ENCODE measurements at places on chromosomes 13 and 19.
A peak's percentile ranks its signal among the peaks of the same experiment; 100 is the strongest.

DNA sequence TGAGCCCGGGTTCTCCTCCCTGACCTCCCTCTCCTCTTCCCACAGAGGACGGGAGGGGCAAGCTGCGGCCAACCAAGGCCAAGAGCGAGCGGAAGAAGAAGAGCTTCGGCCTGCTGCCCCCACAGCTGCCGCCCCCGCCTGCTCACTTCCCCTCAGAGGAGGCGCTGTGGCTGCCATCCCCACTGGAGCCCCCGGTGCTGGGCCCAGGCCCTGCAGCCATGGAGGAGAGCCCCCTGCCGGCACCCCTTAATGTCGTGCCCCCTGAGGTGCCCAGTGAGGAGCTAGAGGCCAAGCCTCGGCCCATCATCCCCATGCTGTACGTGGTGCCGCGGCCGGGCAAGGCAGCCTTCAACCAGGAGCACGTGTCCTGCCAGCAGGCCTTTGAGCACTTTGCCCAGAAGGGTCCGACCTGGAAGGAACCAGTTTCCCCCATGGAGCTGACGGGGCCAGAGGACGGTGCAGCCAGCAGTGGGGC, 162.2 kb downstream of the KDM4B start:
- peak overlapping the region; percentile 68 for H3K4me3 ChIP-seq
- H3K27ac ChIP-seq, result peak overlapping the region; percentile 100
- peaks cover 98% of the 10 kb centered on the region for H3K4me1 ChIP-seq
- DNase-seq, result peak; percentile 93
- H3K27me3 ChIP-seq, result no peaks in the 10 kb centered on the region

DNA sequence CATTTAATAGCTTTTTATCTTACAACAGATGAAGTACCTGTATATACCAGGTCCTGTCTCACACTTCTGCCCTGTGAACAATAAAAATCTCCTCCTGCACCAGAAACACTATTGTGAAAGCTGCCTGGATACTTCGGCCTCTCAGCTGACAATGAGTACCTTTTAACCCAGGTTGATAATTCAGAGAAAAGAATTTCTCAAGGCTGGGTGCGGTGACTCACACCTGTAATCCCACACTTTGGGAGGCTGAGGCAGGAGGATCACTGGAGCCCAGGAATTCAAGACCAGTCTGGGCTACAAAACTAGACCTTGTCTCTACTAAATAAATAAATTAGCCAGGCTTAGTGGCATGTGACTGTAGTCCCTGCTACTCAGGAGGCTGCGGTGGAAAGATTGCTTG, 65.3 kb upstream of the TM9SF2 start:
- no peaks in the 10 kb centered on the region for H3K27me3 ChIP-seq
- no peak for DNase-seq
- no peaks in the 10 kb centered on the region for H3K36me3 ChIP-seq

- no peak overlapping the region for H3K27ac ChIP-seq
- no peak for DNase-seq
These were observed 645 bp downstream of the PALM start for GRCh38 chr19:709196-709964.

- H3K4me3 ChIP-seq, result no peak overlapping the region
- H3K27me3 ChIP-seq, result no peaks in the 10 kb centered on the region
- H3K4me1 ChIP-seq, result no peaks in the 10 kb centered on the region
- no peak overlapping the region for H3K27ac ChIP-seq
These were observed 61.1 kb upstream of the FAM216B start for GRCh38 chr13:42720113-42720857.

All from B cell (primary cell).